HTR-8/SVneo (cell line): ENCODE measurements at places on chromosomes 11 and 22.

DNA sequence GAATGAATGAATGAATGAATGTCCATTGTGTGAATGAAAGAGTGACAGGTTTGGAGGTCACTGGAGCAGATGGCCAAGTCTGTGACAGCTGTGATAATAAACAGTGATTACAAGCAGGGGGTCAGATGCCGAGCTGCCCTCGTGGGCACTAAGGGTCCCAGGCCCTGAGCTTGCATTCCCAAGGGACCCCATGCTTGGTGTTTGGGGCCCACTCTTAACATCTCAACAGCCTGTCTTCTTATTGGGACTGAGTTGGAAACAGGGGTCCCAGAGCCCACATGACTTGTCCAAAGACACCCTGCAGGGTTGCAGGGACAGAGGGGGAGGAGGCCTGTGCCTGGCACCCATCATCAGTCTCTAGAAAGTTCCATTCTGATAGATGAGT lies 12.0 kb upstream of the ANO1 start:
- DNase-seq: no peak

GRCh38 chr11:11709447-11710239 lies 87.8 kb upstream of the GALNT18 start:
- no peak for DNase-seq

DNA sequence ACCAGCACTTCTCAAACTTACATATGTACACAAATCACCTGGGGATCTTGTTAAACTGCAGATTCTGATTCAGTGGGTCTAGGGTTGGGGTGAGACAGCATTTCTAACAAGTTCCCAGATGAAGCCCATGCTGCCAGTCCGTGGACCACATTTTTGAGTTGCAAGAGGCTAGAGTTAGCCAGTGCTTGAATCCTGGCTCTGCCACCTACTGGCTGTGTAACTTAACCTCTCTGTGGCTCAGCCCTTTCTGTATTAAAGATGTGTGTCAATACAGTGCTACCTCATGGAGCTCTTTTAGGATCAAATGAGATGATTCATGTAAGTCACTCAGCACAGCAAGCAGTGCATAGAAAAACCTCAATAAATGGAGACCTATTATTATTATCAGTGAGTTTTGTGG lies 90.2 kb upstream of the ISX start:
- no peak for DNase-seq

GRCh38 chr11:38710262-38710661 lies 2112.2 kb upstream of the RAG2 start:
- DNase-seq: no peak

DNA sequence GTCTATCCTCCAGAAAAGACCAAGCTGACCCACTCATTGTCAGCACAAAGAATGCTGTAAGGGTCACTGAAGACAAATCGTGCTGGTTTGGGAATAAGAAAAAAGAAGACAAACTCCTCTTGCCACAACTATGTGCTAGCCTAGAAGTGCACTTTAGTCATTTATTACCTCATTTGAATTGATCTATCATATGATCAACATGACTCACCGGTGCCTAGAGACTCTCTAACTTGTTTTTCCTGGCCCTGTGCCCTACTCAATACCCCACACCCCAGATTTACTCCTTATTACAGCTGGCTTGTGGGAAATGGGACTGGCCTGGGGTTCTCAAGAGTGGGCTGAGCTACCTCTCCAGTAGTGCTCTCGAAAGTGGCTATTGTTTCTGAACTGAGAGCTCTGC lies 35.9 kb upstream of the HORMAD2 start:
- peak; percentile 48 for DNase-seq

DNA sequence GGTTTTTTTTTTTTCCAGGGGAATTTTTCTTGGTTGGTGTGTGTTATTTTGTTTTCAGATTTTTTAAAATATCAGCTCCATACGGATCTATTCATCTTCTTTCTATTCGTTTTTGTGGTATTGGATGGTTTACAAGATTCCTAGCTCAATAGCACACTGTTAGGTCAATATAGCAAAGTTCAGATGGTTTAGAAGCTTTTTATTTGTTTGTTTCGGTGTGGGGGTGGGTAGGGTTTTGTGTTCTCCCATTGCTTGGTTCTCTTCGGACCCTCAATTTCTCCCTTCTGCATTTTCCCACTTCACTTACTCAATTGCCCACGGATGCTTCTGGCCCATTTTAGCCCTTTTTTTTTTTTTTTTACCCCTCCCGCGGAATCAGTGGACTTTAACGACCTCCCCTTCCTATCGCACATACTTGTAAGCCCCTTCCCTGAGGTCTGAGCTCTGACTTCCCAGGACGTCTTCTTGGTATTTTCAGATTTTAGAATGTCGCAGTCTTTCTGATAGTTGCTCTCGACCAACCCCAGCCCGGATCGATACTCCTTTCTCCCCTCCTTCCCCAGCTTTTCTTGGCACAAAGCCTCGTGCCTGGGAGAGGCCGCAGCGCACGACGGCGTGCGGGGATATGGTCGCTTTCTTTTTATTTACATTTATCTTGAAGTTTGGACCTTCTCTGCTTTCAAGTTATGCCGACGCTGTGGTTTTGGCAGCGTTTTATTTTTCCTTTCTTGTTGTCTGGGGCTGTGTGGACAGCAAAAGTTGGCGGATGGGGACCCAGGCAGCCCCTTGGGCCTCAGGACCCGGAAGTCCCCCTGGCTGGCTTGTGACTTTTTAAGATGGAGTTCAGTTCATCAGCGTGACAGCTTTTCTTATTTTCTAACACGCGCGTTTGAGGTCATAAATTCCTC lies 4.4 kb upstream of the SPDYC start:
- DNase-seq: no peak

GRCh38 chr22:28829358-28830181 lies 29.2 kb upstream of the XBP1 start:
- peak; percentile 59 for DNase-seq

GRCh38 chr11:131303611-131304119 lies 66.8 kb upstream of the NTM start:
- no peak for DNase-seq

GRCh38 chr22:17964156-17964555 lies 60.2 kb downstream of the MICAL3 start:
- DNase-seq: no peak

- DNase-seq: no peak
These were observed 56.6 kb upstream of the UBASH3B start for GRCh38 chr11:122598971-122599370.
